ENCODE measurements at places on chromosomes 1 and 21.

DNA sequence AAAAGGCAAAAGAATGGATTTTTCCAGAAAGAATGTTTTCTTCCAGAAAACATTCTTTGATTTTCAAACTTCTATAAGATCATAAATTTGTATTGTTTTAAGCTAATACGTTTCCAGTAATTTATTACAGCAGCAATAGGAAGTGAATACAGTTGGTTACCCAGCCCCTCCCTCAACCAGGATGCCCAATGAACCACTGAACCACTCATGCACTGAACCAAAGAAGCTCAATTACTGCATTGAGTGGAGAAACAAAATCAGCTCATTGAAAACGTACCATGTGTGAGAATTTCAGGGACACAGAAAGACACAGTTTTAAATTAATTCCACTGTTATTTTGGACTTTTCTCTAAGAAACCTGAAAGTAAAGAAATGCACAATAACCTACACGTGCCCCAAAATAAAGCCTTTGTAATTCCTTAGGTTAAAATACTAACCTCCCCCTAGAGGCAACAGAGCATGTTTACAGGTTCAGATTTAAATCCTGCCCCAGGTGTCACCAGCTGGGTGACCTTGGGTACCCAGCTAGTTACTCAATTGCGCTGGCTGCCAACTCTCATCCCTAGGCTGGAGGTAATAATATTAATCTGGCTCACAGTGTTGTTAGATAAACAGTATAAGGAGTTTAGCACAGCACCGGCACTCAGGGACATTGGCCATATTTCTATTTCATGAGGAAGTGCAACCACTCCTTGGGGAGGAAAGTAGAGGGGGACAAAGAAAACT is 111.7 kb downstream of the NMNAT2 start:
- peak; percentile 21 for DNase-seq

GRCh38 chr1:151175041-151175741 is 590 bp downstream of the TMOD4 start:
- DNase-seq = no peak

DNA sequence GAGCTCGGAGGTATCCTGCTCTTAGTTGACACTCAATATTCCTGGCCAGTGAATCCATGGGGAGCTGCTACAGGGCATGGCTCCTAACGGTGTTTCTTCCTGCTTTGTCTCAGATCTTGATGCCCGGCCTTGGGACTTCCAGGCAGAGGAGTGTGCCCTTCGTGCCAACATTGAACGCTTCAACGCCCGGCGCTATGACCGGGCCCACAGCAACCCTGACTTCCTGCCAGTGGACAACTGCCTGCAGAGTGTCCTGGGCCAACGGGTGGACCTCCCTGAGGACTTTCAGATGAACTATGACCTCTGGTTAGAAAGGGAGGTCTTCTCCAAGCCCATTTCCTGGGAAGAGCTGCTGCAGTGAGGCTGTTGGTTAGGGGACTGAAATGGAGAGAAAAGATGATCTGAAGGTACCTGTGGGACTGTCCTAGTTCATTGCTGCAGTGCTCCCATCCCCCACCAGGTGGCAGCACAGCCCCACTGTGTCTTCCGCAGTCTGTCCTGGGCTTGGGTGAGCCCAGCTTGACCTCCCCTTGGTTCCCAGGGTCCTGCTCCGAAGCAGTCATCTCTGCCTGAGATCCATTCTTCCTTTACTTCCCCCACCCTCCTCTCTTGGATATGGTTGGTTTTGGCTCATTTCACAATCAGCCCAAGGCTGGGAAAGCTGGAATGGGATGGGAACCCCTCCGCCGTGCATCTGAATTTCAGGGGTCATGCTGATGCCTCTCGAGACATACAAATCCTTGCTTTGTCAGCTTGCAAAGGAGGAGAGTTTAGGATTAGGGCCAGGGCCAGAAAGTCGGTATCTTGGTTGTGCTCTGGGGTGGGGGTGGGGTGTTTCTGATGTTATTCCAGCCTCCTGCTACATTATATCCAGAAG is 16.7 kb downstream of the ALX3 start:
- peak; percentile 71 for DNase-seq

- DNase-seq = no peak
Measured at GRCh38 chr1:235582130-235582529, 67.5 kb downstream of the GNG4 start.

DNA sequence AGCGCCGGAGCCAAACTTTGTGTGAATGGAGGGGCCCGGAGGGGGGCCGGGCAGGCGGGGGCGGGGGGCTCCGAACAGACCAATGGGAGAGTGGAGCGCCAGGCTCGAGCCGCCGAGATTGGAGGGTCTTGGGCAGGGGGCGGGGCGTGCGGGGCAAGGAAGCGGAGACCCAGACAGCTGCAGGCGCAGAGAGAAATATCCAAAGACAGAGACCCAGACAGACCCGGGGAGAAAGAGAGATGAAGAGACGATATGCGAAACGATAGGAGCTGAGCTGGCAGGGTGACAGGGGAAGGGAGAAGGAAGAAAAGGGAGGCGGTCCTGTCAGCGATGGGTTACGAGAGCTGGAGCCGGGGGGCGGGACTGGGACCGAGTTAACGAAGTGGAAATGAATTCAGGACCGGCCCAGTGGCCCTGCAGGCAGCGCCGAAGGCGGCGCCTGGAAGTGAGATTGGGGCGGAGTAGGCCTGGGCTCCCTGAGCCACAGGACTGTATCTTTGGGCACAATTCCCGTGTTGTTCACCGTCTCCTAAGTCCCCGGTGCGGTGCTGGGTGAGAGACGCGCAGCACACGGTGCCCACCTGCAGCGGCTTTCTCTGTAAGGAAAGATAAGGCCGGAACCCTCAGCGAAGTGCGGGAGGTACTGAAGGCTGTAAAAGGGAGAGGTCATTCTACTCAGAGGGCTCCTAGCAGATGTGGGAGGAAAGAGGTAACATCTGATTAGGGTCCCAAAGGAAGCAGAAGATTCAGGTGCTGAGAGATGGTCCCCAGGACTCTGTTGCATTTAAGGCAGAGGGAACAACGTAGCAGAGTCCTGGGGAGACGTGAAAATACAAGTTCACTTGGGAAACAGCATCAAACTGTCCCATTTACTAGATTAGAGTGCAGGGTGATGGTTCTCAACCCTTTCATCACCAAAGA is 543 bp upstream of the KCNJ10 start:
- DNase-seq = peak; percentile 80

- no peak for DNase-seq
Measured at GRCh38 chr1:178726545-178726944, 1.5 kb downstream of the RALGPS2 start.

DNA sequence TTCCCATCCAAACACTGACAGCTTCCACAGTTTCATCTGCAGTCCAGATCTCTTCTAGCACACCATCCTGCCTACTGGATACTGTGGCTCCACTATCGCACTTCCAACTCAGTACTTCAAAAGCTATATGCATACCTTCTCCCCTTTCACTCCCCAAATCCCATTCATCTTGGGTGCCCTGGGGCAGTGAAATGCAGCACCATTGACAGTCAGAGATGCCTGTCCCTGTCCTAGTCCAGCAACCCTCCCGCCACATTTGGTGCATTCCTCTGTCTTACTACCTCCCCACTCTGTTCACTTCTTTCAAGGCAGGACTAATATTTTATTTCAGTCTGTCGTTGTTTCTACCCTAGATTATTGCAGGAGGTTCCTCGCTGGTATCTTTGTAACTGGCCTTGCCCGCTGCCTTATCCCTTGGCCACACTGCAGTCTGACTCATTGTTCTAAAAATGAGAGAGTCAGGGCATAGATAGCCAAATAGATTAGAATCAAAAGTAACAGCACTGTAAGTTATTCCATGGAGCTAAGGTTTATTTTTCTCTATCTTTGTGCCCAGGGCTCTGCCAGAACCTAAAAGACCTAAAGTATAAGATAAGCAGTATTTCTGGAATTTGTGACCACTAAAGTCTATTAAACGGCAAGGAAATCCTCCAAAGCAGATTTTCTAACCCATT is 96.7 kb downstream of the ESRRG start:
- DNase-seq = peak; percentile 76

DNA sequence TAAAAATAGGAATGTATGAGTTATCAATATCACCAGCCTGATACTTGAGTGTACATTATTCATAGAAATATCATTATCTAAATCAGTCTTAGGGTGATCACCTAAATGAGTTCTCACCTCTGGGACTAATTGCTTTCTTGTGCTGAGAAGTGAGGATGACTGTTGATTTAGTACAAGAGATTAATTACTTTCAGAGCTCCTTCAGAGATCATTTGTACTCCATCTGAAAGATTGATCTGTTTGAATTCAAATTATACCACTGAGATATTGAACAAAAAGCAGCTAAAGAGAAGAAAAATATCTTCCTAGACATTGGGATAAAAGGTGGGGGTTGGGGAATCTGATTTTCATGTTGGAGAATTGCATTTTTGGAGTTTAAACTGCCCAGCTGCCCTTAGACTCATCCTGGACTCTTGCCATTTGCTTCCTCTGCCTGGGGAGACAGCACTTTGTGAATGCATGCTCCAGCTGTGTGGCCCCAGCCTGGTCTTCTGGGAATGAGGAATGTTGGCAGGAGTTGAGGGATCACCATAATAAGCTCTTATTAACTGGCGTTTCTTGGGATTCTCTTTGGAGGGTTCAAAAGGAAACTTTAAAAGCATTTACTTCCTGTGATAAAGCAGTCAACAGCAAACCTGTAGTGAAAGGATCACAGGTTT is 19.7 kb upstream of the PGBD2 start:
- DNase-seq = no peak

DNA sequence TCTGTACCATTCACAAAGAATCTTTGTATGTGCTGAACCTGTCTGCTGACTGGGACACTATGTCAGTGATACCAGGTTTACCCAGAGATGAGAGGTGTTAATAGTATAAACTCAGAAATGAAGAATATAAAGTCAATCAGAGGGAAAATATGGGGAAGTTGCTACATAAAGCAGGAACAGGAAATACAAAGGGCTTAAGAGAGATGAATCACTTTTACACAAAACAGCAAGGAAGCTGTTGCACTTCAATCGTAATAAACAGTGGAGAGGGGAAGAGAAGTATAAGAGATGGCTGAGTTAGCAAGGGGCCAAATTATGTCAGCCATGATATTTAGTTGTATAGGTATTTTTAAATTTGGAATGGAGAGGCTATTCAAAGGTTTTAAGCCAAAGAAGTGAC is 890.2 kb upstream of the NCAM2 start:
- peak; percentile 40 for DNase-seq

- no peak for DNase-seq
Measured at GRCh38 chr1:2070800-2071530, 20.8 kb downstream of the PRKCZ start.

GRCh38 chr21:35294231-35294898 is 245.3 kb upstream of the RUNX1 start:
- DNase-seq = no peak

- no peak for DNase-seq
Measured at GRCh38 chr1:54163573-54163972, 10.8 kb upstream of the CDCP2 start.

DNA sequence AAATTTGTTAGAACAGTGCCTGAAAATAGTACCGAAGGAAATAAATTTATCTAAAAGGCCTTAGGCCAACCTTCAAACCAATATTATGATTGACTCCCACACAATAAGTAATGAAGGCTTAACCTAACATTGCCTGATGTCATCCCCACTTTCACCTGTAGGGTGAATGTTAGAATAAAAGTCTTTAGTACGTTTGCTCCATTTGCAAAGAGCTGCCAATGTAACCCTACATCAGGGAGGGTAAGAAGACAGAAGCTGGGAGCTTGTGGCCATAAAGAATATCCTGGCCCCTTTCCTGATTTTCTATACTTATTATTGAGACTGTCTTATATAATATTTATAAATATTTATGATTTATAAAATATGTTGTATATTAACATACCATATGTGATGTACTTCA is 661.8 kb upstream of the CXADR start:
- peak; percentile 3 for DNase-seq

- no peak for DNase-seq
Measured at GRCh38 chr1:55309786-55310504, 94.8 kb upstream of the USP24 start.

GRCh38 chr1:235286667-235287066 is 41.3 kb downstream of the ARID4B start:
- no peak for DNase-seq

GRCh38 chr1:185594786-185595410 is 139.3 kb upstream of the HMCN1 start:
- DNase-seq = no peak

DNA sequence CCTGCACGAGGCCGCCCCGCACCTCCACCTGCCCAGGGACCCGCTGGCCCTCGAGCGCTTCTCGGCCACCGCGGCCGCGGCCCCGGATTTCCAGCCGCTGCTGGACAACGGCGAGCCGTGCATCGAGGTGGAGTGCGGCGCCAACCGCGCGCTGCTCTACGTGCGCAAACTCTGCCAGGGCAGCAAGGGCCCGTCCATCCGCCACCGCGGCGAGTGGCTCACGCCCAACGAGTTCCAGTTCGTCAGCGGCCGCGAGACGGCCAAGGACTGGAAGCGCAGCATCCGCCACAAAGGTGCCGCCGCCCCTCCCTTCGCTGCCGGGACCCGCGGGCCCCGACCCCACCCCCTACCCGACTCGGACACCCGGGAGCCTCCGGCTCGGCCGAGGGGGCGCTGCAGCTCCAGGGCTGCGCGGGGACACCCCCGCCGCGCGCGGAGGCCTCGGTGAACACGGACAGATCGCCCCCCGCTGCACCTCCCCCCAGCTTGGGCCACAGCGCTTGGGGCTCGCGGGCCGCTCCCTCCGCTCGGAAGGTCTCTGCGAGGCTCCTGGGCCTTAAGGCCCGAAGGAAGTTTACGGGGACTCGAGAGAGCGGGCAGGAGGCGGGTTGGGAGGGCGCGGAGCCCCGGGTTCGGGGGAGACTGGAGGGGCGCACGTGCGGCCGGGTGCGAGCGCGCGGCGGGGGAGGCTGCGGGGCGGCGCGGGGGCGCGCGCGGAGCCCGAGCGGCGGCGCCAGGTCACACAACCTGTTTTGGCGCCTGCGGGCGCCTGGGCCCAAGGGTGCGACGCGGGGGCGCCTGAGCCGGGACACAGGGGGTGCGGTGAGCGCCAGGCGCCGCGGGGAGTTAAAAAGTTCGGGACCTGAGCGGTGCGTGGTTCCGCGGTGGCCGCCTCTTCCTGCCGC is 1.2 kb downstream of the SAMD11 start:
- DNase-seq = peak; percentile 49

DNA sequence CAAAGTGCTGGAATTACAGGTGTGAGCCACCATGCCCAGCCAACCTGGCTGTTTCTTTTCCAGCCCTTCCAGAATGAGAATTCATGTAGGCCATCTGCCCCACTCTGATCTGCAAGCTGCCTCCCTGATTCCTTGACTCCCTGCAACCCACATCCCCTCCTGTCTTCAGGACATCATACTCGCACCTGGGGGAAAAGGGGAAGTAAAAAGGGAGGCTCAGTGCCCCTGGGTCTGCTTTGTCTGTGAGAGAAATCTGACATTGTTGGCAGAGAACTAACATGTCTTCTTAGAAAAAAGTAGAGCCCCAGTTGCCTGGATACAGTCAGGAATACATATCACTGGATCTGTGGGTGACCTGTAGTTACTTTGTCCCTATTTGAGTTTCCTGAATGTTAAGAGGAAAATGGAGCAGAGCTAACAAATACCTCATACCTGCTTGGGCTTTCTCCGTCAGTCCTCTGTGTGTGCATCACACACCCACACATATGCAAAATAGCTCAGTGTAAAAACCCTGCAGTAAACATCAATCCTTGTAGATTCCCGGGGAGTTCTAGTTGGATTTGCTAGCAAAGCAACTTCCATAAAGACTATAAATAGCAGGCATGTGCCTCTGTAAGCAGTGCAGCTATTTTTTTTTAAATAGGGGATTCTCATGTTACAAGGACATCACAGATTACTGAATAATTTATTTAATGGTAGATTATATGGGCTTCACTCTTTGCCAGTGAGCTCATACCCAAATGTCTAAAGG is 62.9 kb downstream of the TEX35 start:
- DNase-seq = no peak

Data from hematopoietic multipotent progenitor cell treated with erythropoietin and hydrocortisone succinate and interleukin-3 and kit ligand, for 4 days (in vitro differentiated cells).